NCI-H748 treated with DMSO at 0.1 percent for 48 hours (cell line): ENCODE measurements at places on chromosomes 1 and 21.

GRCh38 chr21:42975886-42976608 lies 1.7 kb downstream of the PKNOX1 start:
- no peak for DNase-seq

DNA sequence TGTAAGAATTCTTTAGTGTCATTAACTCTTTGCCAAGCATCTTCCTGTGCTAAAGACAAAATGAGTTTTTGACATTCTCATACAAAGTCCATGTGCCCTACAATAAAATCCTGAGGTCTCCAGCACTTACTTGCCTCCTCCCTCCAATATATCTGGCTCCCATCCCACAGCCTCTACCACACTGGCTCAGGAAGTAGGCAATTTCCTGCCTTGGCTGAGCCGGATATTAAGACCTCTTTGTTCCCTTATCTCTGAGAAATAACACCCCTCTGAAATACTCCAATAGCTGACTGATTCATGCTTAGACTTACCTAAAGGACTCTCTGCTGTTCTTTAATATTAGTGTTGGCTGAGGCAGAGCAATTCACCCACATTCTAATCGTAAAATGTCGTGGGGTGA lies 37.6 kb upstream of the GORAB start:
- DNase-seq: no peak

DNA sequence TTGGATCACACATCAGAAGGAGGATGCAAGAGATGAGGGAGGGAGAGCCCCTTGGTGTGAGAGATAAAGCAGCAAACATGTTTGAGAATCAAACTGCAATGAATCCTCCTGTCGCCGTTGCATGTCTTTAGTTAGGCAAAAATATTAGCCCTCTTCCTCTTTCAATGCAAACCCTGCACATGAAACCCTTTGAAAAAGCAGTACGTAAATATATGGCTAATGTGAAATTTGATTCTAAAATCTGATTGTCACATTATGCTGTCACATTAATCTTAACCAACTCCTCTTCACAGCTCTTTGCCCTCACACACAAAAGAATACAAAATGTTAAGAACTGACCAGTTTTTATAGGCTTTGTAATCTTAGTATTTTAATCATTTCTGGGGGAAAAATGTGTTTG lies 63.4 kb downstream of the WDR64 start:
- DNase-seq: no peak

DNA sequence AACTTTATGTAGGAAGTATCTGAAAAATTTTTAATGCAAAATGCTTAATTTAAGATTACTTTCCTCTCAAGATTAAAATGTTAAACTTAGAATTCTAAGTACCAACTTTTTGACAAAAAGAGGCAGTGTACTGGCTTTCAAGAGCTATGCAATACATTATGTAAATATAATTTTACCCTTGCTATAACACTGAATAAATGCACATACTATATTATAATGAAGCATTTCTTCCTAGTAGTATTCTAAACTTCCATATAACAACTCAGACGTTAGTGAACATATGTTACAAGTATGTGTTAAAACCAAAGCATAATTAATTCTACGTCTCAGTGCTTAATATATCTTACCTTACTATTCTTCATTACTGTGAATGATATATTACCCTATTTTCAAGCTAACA lies 58.5 kb downstream of the RGS21 start:
- no peak for DNase-seq

DNA sequence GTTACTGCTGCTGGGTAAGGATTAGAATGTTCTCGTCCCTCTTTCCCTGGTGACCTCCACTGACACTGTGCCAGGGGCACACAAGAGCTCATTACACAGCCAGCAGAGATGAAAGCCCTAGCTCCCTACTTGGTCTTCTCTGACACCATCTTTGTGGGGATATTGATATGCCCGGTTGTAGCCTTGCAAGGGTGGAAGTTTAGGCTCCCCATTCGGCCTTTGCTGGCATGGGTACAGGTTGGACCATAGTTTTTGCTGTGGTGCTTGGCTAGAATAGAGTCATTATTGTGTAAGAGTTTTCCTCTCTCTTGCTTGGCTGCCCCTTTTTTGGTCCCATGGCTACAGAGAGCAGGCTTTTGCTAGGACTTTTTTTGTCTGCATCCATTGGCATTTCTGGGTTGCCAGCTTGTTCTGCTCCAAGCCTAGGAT lies 12.3 kb downstream of the RAB4A start:
- no peak for DNase-seq

- no peak for DNase-seq
Measured at GRCh38 chr1:182968151-182968741, 15.3 kb upstream of the SHCBP1L start.

- DNase-seq: no peak
Measured at GRCh38 chr1:151854658-151855057, 1.1 kb upstream of the THEM5 start.

GRCh38 chr1:220564216-220564615 lies 36.3 kb downstream of the MARK1 start:
- DNase-seq: no peak

- DNase-seq: no peak
Measured at GRCh38 chr1:187010571-187011309, 182.0 kb downstream of the PLA2G4A start.
